ENCODE measurements at places on chromosomes 16 and 17.

GRCh38 chr17:26792486-26792885, 501.4 kb upstream of the WSB1 start:
- peak; percentile 1 for DNase-seq

- no peak for DNase-seq
Observed at GRCh38 chr17:77207689-77208216, 67.0 kb downstream of the SEC14L1 start.

DNA sequence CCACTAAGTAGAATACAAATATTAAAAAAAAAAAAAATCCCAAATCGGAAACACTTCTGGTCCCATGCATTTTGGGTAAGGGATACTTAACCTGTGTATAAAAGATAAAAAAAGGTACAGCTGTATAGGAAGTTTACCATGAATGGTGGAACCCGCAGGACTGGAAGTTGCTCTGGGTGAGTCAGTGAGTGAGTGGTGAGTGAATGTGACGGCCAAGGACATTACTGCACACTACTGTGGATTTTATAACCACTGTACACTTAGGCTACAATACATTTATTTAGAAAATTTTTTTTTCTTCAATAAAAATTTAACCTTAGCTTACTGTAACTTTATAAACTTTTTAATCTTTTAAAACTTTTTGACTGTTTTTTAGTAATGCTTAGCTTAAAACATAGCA, 71.3 kb upstream of the BCAR1 start:
- DNase-seq: no peak

DNA sequence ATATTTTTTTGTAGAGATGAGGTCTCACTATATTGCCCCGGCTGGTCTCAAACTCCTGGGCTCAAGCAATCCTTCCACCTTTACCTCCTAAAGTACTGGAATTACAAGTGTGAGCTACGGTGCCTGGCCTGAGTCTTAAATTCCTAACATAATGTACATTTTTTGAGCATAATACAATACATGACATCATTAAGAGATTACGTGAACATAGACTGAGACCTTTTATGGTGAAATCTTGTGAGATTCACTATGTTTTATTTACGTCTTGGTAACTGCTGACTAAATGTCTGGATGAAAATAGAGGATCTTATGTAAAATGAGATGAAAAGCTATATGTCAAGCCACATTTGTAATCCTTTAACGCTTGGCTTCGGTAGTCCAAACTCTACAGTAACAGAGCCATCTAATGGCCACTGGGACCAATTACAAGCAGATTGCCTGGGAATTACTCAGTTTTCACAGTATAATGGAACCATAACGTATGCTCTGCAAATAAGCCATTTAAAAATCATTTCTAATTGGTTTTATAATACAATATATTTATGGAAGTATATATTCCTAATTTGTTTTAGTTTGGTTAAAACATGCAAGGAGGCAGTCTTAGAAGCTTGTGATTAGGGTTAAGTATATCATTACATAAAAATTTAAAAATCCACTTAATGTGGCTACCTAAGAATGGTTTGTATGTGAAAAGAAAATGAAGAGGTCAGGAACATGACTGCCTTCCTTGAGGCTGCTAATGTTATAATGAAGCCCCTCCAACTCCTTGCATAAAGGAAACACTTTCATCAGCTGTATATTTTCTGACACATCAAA, 8.1 kb upstream of the EFCAB13 start:
- peak; percentile 74 for DNase-seq

- DNase-seq: no peak
Observed at GRCh38 chr16:9378876-9379275, 287.4 kb downstream of the HAPSTR1 start.

DNA sequence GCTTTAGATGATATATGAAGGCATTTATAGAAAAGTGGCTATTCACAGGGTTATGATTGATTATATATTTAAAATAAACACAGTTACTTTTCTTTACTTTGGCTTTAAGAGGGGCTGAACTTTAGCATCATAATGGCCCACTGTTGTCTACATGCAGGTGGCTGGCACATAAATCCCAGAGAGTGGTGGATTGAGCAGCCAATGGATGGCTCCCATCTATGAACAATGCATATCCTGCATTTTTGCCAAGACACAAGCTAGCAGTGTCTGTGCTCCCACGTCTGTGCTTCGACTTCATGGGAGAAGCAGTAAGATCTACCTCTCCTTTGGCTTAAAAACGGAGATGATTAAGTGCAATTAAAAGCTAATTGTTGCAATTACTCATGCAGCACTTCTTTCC, 373.2 kb upstream of the CDH11 start:
- no peak for DNase-seq

- no peak for DNase-seq
Observed at GRCh38 chr17:74493331-74493833, 26.9 kb downstream of the CD300A start.

- no peak for DNase-seq
Observed at GRCh38 chr17:71494062-71494855, 626.6 kb upstream of the SOX9 start.

DNA sequence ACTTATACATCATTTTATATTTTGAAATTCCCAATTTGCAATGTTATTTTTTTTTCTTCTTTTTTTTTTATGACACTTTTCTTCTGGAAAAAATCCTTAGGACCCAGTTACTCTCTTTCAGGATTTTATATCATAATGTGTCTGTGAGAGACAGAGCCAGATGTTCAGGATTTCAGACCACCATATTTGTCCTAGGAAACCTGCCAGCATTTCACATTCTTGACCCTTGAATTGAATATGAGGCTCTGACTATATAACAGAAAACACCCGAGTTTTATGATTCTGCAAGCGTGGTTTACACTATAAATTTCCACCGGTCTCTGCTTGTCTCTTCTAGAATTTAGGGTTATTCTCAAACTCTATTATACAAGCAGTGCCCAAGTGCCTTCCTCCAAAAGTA, 621.0 kb downstream of the WWOX start:
- no peak for DNase-seq

DNA sequence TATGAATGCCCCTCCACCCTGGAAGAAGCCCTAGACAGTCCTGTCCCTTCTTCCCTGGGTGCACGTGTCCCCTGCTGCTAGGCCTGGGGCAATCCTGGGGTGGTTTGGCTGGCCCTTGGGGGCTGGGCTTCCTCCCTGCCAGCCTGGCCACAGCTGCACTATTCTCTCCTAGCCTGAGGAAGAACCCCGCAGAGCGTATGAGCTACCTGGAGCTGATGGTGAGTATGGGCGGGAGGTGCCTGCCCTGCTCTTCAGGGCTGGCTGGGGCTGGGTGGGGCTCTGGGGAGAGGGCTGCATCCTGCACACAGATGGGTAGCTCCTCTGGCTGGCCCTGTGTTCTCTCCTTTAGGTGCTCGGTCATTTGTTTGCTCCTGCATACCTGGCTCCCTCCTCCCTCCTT, 28.8 kb downstream of the MAP2K3 start:
- DNase-seq: no peak

DNA sequence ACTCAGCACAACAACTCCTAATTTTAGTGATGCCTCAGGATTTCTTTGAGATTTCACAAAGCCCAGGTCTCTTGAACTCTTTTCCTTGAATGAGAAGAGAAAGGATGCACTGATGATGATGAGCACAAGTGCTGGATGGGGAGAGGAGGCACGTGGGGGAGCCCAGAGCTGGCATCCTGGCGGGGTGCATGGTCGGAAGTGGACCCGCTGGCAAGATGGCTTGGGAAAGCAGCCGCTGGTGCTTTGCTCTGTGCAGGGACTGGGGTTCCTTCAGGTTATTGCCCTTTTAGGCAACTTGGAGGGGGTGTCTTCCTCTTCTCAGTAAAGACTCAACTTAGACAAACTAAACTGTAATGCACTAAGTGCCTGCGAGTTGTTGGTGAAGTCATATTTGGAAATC, 22.3 kb downstream of the CALB2 start:
- no peak for DNase-seq

GRCh38 chr17:39151943-39152818, 744 bp upstream of the PLXDC1 start:
- DNase-seq: no peak

- no peak for DNase-seq
Observed at GRCh38 chr17:47962901-47963300, 5.2 kb upstream of the PRR15L start.

- no peak for DNase-seq
Observed at GRCh38 chr17:45050481-45051059, 862 bp downstream of the DCAKD start.

- no peak for DNase-seq
Observed at GRCh38 chr17:77512062-77512946, 371.5 kb downstream of the SEC14L1 start.

- DNase-seq: no peak
Observed at GRCh38 chr17:57504208-57504607, 240.9 kb downstream of the CCDC182 start.

- no peak for DNase-seq
Observed at GRCh38 chr16:68279726-68280558, 15.6 kb downstream of the SLC7A6 start.

- no peak for DNase-seq
Observed at GRCh38 chr17:7081341-7082062, 1.5 kb upstream of the CLEC10A start.

DNA sequence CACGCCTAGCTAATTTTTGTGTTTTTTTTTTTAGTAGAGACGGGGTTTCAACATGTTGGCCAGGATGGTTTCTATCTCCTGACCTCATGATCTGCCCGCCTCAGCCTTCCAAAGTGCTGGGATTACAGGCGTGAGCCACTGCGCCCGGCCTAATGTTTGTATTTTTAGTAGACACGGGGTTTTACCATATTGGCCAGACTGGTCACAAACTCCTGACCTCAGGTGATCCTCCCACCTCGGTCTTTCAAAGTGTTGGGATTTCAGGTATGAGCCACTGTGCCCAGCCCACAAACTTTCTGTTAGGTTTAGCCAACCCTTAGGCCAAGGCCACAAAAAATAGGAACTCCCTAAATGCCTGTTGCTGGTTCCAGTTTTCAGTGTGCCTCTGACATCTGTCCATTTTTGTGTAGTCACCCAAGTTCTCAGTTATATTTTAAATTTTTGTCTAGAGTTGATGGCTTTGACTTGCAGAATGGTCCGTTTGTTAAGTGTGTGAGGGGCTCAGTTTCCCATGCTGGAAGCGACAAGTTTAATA, 12.7 kb downstream of the CCL16 start:
- DNase-seq: no peak

DNA sequence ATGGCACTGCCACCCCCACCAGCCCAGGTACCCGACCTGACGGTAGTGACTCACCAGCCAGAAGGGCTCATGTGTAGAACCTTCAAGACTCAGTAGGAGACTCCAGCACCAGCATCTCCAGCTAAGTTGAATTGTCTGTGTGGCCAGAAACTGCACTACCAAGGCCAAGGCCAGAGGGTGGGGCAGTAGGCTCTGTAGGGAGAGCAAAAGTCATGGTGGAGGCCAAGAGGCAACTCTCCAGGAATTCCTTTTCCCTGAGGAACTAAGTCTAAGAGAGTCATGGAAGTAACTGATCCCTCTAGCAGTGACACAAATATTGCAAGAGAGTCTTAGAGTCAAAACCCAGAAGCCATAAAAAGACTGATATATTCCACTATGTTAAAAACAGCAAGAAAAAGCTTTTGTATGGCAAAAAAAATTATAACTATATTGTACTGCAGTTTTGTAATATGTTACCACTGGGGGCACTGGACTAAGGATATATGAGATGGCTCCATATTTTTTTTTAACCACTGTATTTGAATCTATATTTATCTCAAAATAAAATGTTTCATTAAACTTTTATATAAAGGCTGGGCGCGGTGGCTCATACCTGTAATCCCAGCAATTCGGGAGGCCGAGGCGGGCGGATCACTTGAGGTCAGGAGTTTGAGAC, 30.2 kb upstream of the GUCY2D start:
- DNase-seq: no peak

DNA sequence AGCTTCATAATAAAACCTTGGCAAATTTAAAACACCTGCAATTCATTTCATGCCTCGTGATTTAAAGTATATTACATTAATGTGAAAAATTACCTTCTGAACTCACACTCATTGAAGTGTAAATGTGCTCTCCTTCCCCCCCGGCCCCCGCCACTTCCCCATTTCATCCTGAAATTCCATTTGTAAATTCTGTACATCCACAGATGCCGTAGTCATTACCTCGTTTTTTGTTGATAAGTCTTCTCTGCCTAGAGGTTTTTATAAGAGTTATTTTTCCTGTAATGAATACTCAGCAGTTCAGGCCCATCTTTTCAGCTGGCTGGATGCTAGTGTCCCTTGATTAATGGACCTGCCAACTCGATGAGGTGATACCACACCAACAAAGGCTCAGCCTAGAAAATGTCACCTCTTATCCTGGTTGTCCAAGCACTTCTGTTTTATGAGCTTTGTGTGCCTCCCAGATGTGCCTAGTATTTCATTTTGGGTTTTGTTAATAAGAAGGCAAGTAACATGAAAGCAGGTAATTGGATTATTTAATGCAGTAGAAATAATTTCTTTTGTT, 64.8 kb upstream of the KIFC3 start:
- DNase-seq: no peak

- DNase-seq: no peak
Observed at GRCh38 chr16:66366433-66367299, at the start of gene CDH5. CDH5 (plus strand) TSS chr16:66366691; CDS start chr16:66379338, 12,647 bp downstream.

DNA sequence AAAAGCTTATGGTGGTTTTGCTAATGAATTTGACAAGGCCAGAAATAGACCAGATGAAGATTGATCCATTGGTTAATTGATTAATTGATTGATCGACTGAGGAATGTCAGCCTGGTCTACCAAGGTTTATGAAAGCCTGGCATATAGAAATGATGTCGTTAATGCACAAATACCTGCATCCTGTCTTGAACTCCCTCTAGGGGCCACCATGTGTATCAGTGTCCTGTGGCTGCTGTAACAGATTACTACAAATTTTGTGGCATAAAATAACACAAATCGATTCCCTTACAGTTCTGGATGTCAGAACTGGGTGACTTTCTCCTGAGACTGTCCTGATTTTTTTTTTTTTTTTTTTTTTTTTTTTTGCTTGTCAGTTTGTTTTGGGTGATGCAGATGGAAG, 553.2 kb downstream of the MAF start:
- DNase-seq: no peak

DNA sequence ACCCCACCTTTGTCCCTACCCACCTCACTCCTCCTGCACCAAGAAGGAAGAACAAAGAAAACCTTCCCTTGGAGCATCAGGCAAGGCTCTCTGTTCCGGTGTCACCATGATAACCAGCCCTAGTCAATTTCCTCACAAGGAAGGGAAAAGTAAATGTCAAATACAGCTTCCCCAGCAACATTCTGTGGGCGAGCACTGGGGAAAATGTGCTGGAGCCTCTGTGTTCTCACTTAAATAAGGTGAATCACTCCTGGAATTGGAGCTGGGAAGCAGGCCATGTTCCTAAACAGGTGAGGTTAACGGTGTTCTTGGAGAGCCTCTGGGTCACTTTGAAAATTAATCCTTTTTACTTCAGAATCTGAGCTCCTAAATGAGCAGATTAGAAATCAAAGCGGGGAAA, 427.9 kb upstream of the ERCC4 start:
- no peak for DNase-seq

DNA sequence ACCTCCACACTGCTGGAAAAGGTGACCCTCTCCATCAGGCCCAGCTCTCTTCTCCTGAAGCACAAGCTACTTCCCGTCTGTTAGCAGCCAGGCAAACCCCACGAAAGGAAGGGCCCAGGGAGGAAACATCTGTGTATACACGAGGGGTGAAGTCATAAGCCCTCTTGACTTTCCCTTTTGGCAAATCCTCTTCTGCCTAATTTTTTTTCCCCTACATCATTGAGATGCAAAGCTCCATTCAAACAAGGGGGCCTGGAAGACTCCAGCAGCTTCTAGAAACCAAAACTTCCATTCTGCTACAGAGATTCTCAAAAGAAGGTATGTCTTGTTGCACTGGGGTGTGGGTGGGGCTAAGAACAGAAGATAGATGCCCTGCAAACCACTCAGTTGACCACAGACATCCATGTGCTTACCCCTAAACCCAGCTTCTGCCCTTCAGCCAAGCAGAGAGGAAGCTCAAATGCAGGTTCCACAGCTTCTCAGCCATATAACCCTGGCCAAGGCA, 145.6 kb upstream of the RCVRN start:
- DNase-seq: no peak
